ENCODE measurements at places on chromosomes 6 and 20.
A peak's percentile ranks its signal among the peaks of the same experiment; 100 is the strongest.

DNA sequence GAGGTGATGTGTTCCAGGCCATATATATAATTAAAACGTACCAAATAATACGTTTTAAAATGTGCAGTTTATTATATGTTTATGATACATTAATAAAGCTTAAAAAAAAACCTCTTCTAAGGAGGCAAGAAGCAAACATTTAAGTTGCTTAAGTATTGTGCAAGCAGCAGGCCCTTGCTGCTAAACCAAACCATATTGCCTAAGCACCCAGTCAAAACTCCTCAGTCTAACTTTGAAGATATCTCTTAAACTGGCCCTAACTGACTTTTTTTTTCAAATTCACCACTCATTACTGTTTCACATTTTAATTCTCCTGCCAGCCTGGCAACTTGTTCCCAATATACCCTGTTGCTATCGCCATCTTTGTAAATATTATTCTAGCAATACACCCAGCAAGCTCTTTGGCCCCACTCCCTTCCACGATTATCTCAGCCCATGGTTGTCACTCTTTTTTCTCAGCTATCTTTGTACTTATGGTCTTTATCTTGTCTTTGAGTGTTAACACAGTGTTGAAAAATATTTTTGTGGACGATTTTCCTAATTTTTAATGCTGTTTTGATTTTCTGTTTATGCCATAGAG is 60.9 kb downstream of the C6orf58 start:
- no peaks in the 10 kb centered on the region for H3K27me3 ChIP-seq
- no peak for DNase-seq
- no peak overlapping the region for H3K27ac ChIP-seq
- H3K36me3 ChIP-seq, result no peaks in the 10 kb centered on the region

DNA sequence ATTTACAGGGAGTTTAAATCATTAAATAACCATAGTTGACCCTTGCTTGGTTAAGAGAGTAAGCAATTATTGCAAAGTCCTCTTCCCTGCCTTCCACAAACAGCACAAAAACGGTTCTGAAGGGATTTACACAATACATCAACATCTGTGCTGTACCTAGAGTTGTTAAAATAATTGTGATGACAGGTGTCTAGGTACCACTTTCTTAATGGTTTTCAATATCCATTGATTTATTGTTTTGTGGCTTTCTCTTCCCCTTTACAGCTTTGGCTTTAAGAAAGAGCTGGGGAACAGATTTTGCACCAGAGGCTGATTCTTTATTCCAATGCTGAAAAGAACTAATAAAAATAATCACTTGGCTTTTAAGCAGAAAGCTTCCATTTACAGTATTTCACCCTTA is 598 bp upstream of the SOX4 start:
- peaks cover 3% of the 10 kb centered on the region for H3K4me1 ChIP-seq
- H3K27ac ChIP-seq, result no peak overlapping the region
- no peak for DNase-seq
- peak overlapping the region; percentile 68 for H3K4me3 ChIP-seq
- no peaks in the 10 kb centered on the region for H3K27me3 ChIP-seq

GRCh38 chr6:76790045-76790796 is 673.1 kb downstream of the HTR1B start:
- no peak for DNase-seq
- no peaks in the 10 kb centered on the region for H3K4me1 ChIP-seq
- no peaks in the 10 kb centered on the region for H3K27me3 ChIP-seq
- H3K4me3 ChIP-seq, result no peak overlapping the region

- H3K4me1 ChIP-seq, result peaks cover 69% of the 10 kb centered on the region
- peaks cover 18% of the 10 kb centered on the region for H3K36me3 ChIP-seq
These were observed 26.2 kb downstream of the TNXB start for GRCh38 chr6:32082935-32083334.

DNA sequence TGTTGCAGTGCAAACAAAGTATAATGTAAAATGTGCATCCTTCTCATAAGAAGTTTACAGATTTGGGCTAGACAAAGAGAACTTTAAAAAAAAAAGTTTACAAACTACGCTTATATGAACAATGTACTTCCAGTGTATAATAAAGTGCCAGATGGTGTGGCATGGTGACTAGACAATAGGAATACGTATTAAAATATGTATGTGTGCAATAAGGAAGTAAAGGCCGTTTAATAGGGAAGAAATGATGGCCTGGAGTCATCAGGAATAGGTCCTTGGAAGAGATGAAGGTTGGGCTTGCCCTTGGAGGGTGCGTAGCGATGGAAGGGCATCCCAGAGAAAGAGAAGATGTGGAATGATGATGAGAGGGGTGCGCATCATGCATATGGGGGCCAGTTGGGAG is 108.2 kb downstream of the SOBP start:
- H3K27ac ChIP-seq, result no peak overlapping the region
- no peak overlapping the region for H3K4me3 ChIP-seq
- no peaks in the 10 kb centered on the region for H3K4me1 ChIP-seq
- no peaks in the 10 kb centered on the region for H3K36me3 ChIP-seq
- DNase-seq, result no peak
- no peaks in the 10 kb centered on the region for H3K27me3 ChIP-seq

GRCh38 chr6:68468244-68468884 is 166.7 kb upstream of the ADGRB3 start:
- no peaks in the 10 kb centered on the region for H3K36me3 ChIP-seq
- H3K4me1 ChIP-seq, result no peaks in the 10 kb centered on the region
- no peak for DNase-seq
- H3K27ac ChIP-seq, result no peak overlapping the region
- no peaks in the 10 kb centered on the region for H3K27me3 ChIP-seq
- H3K4me3 ChIP-seq, result no peak overlapping the region

GRCh38 chr6:151808371-151809241 is 1.1 kb downstream of the ESR1 start:
- H3K36me3 ChIP-seq, result no peaks in the 10 kb centered on the region
- no peak for DNase-seq
- H3K27me3 ChIP-seq, result no peaks in the 10 kb centered on the region
- H3K27ac ChIP-seq, result no peak overlapping the region
- peaks cover 38% of the 10 kb centered on the region for H3K4me1 ChIP-seq
- peak overlapping the region; percentile 36 for H3K4me3 ChIP-seq

GRCh38 chr6:227074-227782 is 65.1 kb upstream of the DUSP22 start:
- peaks cover 4% of the 10 kb centered on the region for H3K4me1 ChIP-seq
- H3K36me3 ChIP-seq, result no peaks in the 10 kb centered on the region
- DNase-seq, result no peak
- H3K27me3 ChIP-seq, result no peaks in the 10 kb centered on the region
- H3K4me3 ChIP-seq, result no peak overlapping the region

GRCh38 chr6:153790048-153790447 is 249.0 kb upstream of the OPRM1 start:
- H3K27me3 ChIP-seq, result no peaks in the 10 kb centered on the region
- no peaks in the 10 kb centered on the region for H3K36me3 ChIP-seq
- no peak overlapping the region for H3K4me3 ChIP-seq
- no peaks in the 10 kb centered on the region for H3K4me1 ChIP-seq

- no peaks in the 10 kb centered on the region for H3K27me3 ChIP-seq
- no peaks in the 10 kb centered on the region for H3K4me1 ChIP-seq
- no peaks in the 10 kb centered on the region for H3K36me3 ChIP-seq
- H3K27ac ChIP-seq, result no peak overlapping the region
- DNase-seq, result no peak
These were observed 48.5 kb downstream of the SLC22A1 start for GRCh38 chr6:160170018-160170680.

- no peak for DNase-seq
- H3K27ac ChIP-seq, result peak overlapping the region; percentile 69
- no peaks in the 10 kb centered on the region for H3K4me1 ChIP-seq
- H3K27me3 ChIP-seq, result no peaks in the 10 kb centered on the region
- no peaks in the 10 kb centered on the region for H3K36me3 ChIP-seq
These were observed 95.9 kb downstream of the SMOC2 start for GRCh38 chr6:168536665-168537539.

DNA sequence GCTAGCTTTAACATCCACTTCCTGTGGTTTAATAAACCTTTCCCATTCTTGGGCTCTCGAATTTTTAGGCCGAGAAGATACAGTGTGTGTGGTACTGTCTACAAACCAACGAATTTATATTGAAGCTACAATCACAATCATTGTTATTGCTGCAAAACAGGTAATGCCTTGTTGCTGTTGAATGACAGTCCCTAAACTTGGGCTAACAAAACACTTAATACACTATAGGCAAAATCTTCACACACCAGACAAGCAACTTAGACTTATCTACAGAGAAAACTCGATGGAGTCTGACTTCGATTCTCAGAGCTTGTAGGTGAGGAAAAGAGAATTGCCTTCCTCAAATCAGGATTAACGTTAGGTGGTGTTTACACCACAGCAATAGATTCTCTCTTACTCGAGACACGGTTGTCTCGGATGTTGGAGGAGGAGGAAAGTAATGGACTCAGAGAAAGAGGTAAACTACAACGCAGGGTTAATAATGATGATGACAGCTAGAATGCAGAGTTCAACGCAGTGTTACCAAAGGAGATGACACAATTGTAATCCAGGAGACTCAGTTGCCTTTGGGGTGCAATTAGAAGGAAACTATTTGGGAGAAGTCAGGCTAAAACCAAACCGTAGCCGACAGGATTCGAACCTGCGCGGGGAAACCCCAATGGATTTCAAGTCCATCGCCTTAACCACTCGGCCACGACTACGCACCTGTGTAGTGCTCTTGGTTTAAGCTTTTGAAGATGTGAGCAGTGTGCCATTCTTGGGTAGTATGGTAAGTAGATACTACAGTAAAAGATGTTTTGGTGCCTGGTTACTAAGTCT is 32.5 kb upstream of the ZNF184 start:
- peaks cover 24% of the 10 kb centered on the region for H3K4me1 ChIP-seq
- H3K36me3 ChIP-seq, result no peaks in the 10 kb centered on the region
- no peak overlapping the region for H3K4me3 ChIP-seq
- no peak overlapping the region for H3K27ac ChIP-seq
- H3K27me3 ChIP-seq, result no peaks in the 10 kb centered on the region
- no peak for DNase-seq

GRCh38 chr6:22466665-22467245 is 102.6 kb upstream of the HDGFL1 start:
- no peak overlapping the region for H3K27ac ChIP-seq
- H3K4me1 ChIP-seq, result peaks cover 15% of the 10 kb centered on the region
- no peaks in the 10 kb centered on the region for H3K27me3 ChIP-seq
- H3K4me3 ChIP-seq, result no peak overlapping the region

GRCh38 chr6:136524936-136525413 is 25.2 kb downstream of the MAP7 start:
- H3K27ac ChIP-seq, result no peak overlapping the region
- no peak overlapping the region for H3K4me3 ChIP-seq
- no peaks in the 10 kb centered on the region for H3K36me3 ChIP-seq
- H3K4me1 ChIP-seq, result peaks cover 11% of the 10 kb centered on the region
- no peaks in the 10 kb centered on the region for H3K27me3 ChIP-seq

DNA sequence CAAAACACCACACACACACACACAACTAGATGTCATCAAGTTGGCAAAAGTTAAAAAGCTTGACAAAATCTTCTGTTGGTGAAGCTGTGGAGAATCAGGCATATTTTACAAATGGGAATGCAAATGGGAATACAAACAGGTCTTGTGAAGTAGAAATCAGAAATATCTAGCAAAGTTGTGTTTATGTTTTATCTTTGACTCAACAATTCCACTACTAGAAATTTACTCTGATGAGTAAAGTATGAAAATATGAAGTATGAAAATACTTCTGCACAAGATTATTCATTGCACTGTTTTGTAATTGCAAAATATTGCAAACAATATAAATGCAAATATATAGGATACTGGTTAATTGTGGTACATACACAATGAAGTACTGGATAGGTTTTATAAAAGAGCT is 1166.0 kb upstream of the GJE1 start:
- H3K36me3 ChIP-seq, result no peaks in the 10 kb centered on the region
- no peak overlapping the region for H3K27ac ChIP-seq
- H3K4me1 ChIP-seq, result no peaks in the 10 kb centered on the region
- H3K4me3 ChIP-seq, result no peak overlapping the region
- no peaks in the 10 kb centered on the region for H3K27me3 ChIP-seq

DNA sequence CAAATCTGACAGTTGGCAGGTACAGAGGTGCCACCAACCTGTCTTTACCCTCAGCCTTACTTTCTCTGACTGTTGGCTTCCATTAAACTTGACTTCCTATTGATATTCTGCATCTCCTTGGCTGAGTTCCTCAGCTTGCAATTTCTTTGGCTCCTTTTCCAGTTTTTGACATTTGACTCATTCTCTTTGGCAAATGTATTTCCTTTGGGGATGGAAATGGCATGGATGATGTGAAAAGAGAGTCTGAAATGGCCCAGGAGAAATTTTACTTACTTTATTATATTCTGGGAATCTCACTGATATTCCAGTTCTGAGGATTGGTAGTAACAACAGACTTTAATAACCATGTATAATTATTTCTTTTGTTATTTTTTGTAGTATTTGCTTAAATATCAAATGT is 255.2 kb downstream of the CD109 start:
- no peaks in the 10 kb centered on the region for H3K27me3 ChIP-seq
- H3K4me1 ChIP-seq, result no peaks in the 10 kb centered on the region
- no peaks in the 10 kb centered on the region for H3K36me3 ChIP-seq
- no peak overlapping the region for H3K27ac ChIP-seq
- DNase-seq, result no peak
- H3K4me3 ChIP-seq, result no peak overlapping the region

DNA sequence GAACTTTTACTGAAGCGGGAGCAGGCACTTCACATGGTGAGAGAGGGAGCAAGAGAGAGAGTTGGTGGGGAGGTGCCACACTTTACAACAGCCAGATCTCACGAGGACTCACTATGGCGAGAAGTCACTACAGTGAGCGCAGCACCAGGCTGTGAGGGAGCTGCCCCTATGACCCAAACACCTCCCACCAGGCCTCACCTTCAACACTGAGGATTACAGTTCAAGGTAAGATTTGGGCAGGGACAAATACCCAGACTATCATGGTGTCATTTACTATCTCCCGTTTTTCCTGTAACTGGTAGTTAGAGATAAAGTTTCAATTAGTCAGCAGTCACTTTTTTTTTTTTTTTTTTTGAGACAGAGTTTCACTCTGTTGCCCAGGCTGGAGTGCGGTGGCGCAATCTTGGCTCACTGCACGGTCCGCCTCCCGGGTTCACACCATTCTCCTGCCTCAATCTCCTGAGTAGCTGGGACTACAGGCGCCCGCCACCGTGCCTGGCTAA is 7.8 kb downstream of the RBCK1 start:
- peaks cover 79% of the 10 kb centered on the region for H3K36me3 ChIP-seq
- no peak for DNase-seq
- H3K4me3 ChIP-seq, result no peak overlapping the region
- H3K27ac ChIP-seq, result no peak overlapping the region
- no peaks in the 10 kb centered on the region for H3K4me1 ChIP-seq
- H3K27me3 ChIP-seq, result no peaks in the 10 kb centered on the region
